CD4-positive, alpha-beta T cell treated with Interleukin-17A for 4 hours (primary cell): ENCODE measurements at places on chromosomes 13 and 19.

GRCh38 chr13:42525035-42525504, 48.9 kb upstream of the TNFSF11 start:
- no peak for DNase-seq

- DNase-seq = no peak
Measured at GRCh38 chr19:34309368-34310138, 55.2 kb downstream of the GARRE1 start.

GRCh38 chr13:95247852-95248251, 53.4 kb downstream of the ABCC4 start:
- DNase-seq = no peak

DNA sequence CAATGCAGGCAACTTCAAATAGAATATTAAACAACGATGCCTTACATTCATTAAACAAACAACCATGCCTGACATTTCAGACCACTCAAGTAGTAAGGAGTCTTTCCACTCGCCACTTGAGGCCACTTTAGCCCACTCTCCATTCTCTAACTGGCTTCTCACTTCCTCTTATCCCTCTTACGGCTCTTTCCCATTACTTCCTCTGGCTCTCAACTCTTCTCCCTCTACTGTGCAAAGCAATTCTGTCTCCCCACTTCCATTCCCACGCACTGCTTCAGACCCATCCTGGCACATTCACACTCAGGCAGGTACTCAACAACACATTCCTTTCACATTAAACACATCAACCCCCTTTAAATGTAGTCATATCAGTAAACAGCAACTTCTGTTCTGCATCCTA, 229.8 kb upstream of the IPO5 start:
- DNase-seq = no peak

DNA sequence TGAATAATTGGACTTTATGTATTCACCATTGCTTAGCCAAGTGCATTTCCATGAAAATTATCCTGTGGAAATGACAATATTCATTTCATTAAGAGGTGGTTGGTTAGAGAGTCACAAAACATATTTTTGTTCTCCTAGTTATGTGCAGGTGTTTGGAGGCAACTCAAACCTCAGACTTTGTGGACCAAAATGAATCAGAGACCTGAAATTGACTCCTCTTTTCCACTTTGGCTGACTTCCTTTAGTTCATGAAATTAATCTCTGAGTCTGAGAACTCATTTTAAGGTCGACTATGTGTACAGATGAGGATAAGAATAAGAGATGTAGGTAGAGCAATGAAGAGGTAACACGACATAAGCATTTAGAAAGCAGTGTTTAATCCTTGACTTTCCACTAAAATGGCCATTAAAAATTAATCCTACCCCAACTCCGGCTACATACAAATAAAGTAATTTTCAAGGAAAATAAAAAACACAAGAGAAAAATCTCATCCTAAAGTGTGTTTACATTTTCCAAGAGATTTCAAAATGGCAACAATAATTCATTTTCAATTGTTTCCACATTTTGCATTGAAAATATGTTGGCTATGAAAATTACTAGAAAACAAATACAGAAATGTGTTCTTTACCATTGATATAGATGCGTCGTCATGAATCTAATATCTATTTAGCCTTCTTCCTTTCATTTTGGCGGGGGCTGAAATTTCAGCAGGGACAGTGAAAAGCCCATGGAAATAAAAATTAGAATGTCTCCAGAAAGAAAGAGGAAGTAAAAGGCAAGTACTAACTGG, 185.4 kb upstream of the CSNK1A1L start:
- DNase-seq = no peak

DNA sequence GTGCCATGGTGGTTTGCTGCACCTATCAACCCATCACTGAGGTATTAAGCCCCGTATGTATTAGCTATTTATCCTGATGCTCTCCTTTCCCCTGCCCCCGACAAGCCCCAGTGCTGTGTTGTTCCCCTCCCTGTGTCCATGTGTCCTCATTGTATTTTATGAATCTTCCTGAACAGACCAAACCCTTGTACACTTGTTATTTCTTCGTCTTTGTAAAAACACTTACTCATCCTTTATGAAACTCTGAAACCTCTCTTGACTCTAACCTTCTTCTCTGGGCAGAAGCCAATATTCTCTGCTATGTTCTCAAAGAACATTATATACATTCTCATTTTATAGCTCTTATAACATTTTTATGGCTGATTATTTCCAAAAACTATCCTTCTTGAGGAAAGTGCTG, 746.9 kb downstream of the EFNB2 start:
- no peak for DNase-seq

- no peak for DNase-seq
Measured at GRCh38 chr13:91544723-91545122, 146.3 kb downstream of the GPC5 start.

GRCh38 chr19:31438401-31439269, 89.4 kb upstream of the TSHZ3 start:
- no peak for DNase-seq

DNA sequence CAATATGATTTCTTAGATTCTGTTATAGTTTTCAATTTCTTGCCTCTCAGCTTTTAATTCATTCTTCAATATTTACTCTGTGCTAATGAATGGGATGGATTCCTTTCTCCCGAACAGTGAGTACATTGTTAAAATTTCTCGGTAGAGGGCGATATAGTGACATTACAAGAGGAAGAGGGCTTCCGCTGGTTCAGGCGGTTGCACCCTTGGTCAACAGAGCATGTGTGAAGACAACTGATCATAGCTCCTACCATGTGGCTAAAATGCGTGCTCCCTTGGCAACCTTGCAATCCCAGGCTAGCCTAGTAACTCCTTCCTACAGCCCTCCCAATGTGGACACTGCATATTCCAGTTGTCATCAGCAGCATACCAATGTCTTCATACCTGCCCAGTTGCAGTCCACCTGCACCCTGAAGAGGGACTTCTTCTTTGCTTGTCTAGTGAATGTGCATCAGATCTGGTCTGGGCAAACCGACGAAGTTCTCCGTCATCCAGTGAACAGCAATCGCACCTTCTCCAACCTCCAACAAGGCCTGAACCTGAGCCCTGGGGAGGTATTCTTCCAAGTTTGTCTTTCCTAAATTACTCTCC, 653.0 kb upstream of the GPC6 start:
- no peak for DNase-seq

- no peak for DNase-seq
Measured at GRCh38 chr19:16361926-16362325, 37.3 kb downstream of the KLF2 start.

- no peak for DNase-seq
Measured at GRCh38 chr13:75651013-75651412, 14.9 kb downstream of the LMO7 start.
